ENCODE measurements at places on chromosomes 16 and 17.

DNA sequence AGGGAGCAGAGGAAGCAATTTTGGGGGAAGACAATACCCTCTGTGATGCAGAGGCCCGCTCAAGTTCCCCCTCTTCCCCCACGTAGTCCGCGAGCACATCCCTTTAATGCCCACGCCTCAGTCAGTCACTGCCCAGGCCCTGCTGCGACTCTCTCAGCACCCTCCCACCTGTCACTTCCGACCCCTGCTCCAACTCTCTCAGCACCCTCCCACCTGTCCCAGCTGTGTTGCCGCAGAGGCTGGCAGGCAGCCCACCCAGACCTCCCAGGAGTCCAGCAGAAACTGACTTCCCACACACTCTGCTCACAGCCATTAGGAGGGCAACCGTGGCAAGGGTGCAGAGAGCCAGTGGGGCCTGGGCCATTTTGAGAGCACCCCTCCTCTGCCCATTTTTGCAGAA, 92.7 kb downstream of the WSCD1 start:
- DNase-seq: no peak

DNA sequence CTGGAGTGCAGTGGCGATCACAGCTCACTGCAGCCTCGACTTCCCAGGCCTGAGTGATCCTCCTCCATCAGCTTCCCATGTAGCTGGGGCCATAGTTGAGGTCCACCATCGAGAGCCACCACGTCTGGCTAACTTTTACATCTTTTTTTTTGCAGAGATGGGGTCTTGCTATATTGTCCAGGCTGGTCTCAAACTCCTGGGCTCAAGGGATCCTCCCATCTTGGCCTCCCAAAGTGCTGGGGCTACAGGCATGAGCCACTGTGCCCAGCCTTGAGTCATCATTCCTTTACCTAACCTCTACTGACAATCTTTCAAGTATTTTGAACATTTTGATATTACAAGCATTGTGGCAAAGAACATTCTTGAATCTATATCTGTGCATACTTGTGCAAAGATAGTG, 9.4 kb upstream of the CCDC92B start:
- DNase-seq: no peak

DNA sequence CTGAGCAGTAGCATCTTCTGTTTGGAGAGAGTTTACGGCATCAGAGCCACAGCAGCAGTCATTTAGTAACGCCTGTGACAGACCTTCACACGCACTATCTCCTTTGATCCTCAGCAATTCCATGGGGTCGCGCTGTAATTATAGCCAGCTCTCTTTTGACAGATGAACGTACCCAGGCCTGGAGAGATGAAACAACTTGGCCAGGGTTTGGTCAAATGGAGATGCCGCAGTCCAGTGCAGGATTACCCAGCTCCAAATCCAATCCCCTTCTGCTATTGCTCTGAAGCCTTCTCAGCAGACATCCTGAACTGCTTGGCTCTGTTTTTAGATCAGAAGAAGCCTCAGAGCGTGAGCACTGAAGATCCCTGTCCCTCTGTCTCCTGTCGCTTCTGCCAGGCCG, 83.9 kb downstream of the SOX9 start:
- no peak for DNase-seq

GRCh38 chr16:54932737-54933254, 2.1 kb downstream of the IRX5 start:
- DNase-seq: no peak

DNA sequence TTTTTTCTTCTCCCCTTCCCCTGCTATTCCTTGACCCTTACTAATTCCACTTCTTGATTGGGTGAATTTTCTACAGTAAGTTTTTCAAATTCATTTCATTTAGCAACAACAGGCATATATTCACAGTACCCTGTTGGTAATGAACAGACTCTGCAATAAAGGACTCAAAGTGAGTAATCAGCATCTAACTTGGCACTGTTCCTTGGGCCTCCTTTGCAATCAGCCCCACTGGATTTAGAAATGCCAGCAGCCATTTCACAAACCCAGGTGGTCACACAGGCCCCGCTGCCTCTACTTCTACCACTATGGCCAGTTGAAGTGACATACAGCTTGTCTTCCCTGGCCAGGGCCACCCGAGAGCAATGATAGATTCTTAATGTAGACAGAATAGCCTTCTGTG, 113.8 kb downstream of the CYB561 start:
- DNase-seq: no peak

GRCh38 chr17:82283208-82283749, 9.8 kb upstream of the CSNK1D start:
- no peak for DNase-seq

DNA sequence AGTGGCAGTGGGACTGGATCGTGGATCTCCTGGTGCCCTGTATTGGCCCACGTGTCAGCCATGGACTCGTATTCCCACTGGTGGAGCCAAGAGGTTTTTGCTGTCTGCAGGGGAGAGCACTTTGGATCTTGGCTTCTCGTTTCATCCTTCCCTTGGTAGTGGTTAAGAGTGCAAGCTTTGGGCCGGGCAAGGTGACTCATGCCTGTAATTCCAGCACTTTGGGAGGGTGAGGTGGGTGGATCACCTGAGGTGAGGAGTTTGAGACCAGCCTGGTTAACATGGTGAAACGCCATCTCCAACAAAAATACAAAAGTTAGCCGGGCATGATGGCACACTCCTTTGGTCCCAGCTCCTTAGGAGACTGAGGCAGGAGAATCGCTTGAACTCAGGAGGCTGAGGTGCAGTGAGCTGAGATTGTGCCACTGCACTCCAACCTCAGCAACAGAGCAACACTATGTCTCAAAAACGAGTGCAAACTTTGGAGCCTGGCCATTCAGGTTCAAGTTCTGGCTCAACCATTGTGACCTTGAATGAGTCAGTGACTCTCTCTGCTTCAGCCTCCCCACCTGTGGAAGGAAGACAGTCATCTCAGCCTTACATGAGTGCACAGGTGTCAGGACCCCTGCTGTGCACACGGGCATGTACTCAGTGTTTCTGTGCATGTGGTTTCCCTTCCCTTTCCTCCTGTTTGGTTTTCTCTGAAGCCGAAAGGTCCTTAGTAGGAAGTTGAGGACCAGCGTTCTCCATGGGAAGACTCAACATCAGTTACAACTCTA, 57.4 kb downstream of the PLCG2 start:
- DNase-seq: no peak

DNA sequence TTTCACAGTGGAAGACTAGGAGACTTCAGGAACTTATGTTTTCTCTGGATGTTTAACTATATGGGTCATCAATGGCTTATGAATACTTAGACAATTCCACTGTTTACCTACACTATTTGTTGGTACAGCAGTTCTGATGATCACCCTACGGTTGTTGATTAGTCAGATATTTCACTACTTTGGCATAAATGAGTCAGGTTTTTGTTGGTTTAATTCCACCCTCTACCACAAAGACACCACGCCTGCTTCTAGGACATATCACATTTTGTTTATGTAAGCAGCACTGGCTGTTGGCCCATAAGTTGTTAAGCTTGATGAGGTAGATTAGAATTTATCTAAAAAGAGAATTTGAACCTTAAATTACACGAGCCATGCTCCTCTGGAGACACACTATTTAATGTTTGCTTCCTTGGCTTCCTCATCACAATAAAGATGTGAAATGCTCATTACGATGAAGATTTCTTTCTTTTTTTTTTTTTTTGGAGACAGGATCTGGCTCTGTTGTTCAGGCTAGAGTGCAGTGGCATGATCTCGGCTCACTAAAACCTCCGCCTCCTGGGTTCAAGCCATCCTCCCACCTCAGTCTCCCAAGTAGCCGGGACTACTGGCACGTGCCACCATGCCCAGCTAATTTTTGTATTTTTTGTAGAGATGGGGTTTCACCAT, 4.3 kb downstream of the GDE1 start:
- DNase-seq: no peak

DNA sequence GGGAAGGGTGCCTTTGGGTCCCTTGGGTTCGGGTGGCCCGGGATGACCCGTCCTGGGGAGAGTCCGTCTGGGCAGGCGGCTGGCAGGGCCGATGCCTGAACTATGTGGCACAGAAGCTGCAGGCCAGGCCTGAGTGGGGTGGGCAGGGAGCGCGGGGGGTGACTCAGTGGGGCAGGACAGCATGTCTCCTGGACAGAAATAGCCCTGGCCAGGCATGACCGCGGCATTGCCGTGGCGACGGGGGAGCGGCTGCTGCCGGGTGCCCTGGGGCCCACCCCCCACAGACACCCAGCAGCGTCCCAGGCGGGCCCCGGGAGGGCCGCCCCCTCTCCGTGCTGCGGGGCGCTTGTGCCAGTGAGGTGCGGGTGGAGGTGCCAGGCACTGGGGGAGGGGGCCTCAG, 1.8 kb upstream of the C1QTNF8 start:
- DNase-seq: no peak

DNA sequence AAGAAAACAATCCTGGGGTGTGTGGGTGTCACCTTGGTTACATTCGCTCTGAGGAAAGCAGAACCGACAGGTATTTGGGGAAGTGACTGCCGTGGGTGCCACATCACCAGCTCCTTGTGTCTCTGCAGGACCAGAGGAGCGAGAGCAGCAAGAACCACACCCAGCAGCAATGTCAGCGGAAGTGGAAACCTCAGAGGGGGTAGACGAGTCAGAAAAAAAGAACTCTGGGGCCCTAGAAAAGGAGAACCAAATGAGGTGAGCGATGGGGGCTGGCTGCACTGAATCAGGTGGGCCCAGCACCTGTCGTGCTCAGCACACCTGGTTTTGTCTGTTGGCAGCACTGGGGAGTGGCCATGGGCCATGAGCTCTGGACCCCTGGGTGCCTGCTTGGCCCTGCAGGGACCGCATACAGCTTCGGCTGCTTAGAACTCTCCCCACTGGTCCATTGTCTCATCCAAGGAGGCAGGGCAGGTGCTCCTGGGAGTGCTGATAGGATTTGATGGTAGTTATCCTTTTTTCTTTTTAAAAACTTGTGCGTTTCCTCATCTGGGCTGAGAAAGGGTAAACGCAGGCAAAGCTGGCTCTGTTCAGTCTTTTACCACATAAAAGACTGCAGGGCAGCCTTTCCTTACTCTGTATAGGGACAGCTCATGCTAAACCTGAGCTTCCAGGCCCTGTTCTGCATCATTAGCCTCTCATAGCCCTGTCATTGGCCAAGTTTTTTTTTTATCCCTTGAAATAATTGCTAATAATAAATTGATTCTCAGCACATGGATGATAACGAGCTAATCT, 29.4 kb downstream of the HMOX2 start:
- DNase-seq: no peak

- peak; percentile 50 for DNase-seq
Measured at GRCh38 chr17:17971431-17972125, 622 bp downstream of the TOM1L2 start.
